ENCODE measurements at places on chromosomes 4 and X.
A peak's percentile ranks its signal among the peaks of the same experiment; 100 is the strongest.

GRCh38 chr4:168558599-168558998, 61.7 kb downstream of the PALLD start:
- no peak for DNase-seq

DNA sequence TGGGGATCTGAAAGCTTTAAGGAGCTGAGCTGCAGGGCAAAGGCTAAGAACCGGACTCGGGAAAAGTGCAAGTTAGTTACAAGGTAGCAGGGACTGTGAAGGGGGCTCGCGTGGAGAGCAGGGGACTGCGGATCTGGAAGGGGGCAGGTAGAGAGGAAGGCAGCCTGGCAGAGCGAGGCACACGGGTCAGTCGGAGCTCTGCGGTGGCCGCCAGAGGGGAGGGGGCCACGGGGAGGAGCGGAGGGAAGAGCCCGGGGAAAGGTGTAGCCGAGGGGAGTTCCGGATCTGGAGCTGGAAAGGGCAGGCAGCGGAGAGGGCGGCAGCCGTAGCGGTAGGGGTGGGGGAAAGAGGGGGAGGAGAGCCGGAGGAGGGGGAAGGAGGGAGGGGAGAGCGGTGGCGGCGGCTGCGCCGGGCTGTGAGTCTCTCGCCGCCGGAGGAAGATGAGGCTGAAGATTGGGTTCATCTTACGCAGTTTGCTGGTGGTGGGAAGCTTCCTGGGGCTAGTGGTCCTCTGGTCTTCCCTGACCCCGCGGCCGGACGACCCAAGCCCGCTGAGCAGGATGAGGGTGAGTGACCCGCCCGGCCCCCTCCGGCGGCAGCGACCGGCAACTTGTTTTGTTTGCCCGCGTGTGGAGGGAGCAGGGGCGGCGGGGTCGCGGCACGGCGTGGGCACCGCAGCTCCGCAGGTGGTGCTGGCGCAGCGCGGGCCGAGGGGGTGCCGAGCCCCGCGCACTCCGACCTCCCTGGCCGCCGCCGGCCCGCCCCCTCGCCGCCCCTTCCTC, at the start of gene GALNT7:
GALNT7 (plus strand) TSS at position 416 of the 782 bp plus-strand sequence; CDS start at position 441, 25 bp downstream.
- peak; percentile 55 for DNase-seq

GRCh38 chr4:123246085-123246484, 150.5 kb upstream of the SPRY1 start:
- no peak for DNase-seq

GRCh38 chrX:142999199-142999701, 26.5 kb upstream of the SPANXN4 start:
- no peak for DNase-seq

GRCh38 chr4:80189956-80190677, 7.2 kb upstream of the PRDM8 start:
- no peak for DNase-seq

DNA sequence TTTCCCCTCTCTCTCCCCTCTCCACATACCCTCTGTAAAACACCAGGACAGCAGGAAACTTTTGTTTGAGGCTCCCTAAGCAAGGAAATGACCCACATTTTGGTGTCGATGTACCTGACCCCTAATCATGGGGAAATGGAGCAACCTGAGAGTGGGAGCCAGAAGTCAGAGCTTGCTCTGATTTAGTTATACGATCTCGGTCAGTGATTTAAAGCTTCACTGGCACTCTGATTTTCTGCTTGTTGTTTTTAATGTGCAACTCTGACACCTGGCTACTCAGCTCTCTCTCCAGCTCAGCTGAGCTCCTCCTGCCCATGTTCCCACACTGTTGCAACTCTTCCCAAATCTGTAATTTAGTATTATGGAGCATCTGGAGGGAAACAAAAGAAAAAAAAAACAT, 408.6 kb downstream of the ADAM29 start:
- DNase-seq = no peak

DNA sequence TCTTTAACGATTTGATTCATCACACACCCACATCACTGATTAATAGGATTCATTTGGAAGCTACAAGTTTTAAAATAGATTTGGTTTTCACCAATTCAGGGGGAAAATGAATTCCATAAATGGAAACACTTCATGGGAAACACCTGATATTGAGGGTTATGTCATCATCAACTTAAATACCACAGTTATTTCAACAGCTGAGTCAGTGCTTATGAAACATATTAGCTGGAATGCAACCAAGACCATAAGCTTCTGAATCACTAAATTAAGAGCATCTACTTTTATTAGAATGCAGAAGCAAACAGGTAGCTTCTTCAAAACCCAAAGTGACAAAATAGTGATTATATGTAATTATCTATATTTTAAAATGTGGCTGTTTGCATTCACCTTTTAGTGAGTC, 207.8 kb upstream of the DCAF8L1 start:
- no peak for DNase-seq

GRCh38 chr4:132328761-132329160, 820.3 kb upstream of the PCDH10 start:
- DNase-seq = no peak

- DNase-seq = no peak
Measured at GRCh38 chr4:123104310-123105025, 182.1 kb upstream of the NUDT6 start.

All from SJSA1 (cell line).